Neural cell (in vitro differentiated cells): ENCODE measurements at places on chromosomes 16 and 17. TPM values are rescaled to one million over a fixed set of nuclear protein-coding genes. Genes with fewer than 3 reads are reported as not detected.

Gene PRR15L
- not detected in 2 replicates for polyA plus RNA-seq

Gene CNTNAP1
- 21.9 and 23.9 TPM in 2 replicates for polyA plus RNA-seq

Gene KRT25
- 0.19 and 0.56 TPM in 2 replicates for polyA plus RNA-seq

Gene RABEP2
- polyA plus RNA-seq = 27.5 and 28.7 TPM in 2 replicates

Gene CACNG1
- 0.77 TPM in 1 of 2 replicates, not detected in the other for polyA plus RNA-seq

Gene NDRG4
- 507 and 592 TPM in 2 replicates for polyA plus RNA-seq

Gene DERL2
- 54.9 and 64.4 TPM in 2 replicates for polyA plus RNA-seq

Gene TMEM238L
- polyA plus RNA-seq = not detected in 2 replicates

Gene KRT27
- polyA plus RNA-seq = not detected in 2 replicates

Gene TMED6
- polyA plus RNA-seq = not detected in 2 replicates

Gene GLYR1
- polyA plus RNA-seq = 78.6 and 87.6 TPM in 2 replicates

Gene HSD17B2
- polyA plus RNA-seq = not detected in 2 replicates

Gene SLC52A1
- polyA plus RNA-seq = not detected in 2 replicates

Gene NPIPA7
- polyA plus RNA-seq = 13.9 and 15.9 TPM in 2 replicates

Gene TNP2
- not detected in 2 replicates for polyA plus RNA-seq

Gene NDUFAB1
- polyA plus RNA-seq = 428 and 492 TPM in 2 replicates

Gene CD7
- not detected in 2 replicates for polyA plus RNA-seq

Gene KIF18B
- polyA plus RNA-seq = 0.10 and 0.26 TPM in 2 replicates

Gene CSF3
- polyA plus RNA-seq = 0.32 TPM in 1 of 2 replicates, not detected in the other

Gene IL34
- 3.0 TPM in 1 of 2 replicates, not detected in the other for polyA plus RNA-seq

Gene EEF2K
- 3.9 and 7.2 TPM in 2 replicates for polyA plus RNA-seq

Gene HOXB3
- polyA plus RNA-seq = not detected in 2 replicates

Gene MSRB1
- polyA plus RNA-seq = 4.4 and 6.0 TPM in 2 replicates
